NCI-H460 (cell line): ENCODE measurements at places on chromosomes 7 and 10.
A peak's percentile ranks its signal among the peaks of the same experiment; 100 is the strongest.

DNA sequence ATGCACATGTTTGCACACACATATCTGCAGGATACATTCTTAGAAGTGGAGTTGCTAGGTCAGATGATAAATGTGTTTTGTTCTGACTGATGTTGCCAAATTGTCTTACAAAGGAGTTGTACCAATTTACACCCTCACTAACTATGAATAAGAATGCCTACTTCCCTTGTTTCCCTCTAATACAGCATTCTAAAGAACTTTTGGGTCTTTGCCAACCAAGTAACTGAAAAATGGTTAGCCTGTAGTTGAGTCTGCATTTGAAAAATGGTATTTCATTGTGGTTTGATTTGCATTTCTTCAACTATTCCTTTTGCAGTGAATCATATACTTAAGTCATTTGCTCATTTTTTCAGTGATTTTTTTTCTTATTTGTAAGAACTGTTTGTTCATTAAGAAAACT is 48.4 kb downstream of the TMEM26 start:
- DNase-seq, result no peak

DNA sequence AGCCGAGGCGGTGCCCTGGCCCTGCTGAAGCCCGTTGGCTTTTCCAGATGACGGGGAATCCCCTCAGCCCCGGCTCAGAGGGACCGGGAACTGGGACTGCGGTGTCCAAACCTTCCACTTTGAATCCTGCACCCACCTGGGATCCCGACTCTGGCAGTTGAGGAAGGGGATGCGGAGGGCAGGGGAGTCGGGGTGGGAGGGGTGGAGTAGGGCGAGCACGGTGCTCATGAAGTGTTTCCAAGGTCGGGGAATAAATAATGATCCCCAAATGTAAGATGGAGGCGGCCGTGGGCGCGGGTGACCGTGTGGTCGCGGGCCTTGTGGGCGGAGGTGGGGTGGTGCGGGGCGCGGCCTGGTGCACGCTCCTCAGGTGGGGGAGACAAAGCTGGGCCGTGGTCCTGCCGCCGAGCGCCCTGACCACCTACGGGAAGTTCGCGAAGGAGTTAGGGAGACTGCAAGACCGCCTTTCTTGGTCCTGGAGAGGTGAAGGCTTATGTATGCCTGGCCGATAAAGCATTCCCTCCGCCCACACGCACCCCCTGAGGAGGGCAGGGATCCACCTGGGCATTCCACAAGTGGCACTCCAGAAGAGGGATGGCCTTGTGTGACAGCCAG is 1.4 kb downstream of the MTURN start:
- no peak for DNase-seq

GRCh38 chr10:128625926-128626325 is 499.7 kb upstream of the MKI67 start:
- no peak for DNase-seq

DNA sequence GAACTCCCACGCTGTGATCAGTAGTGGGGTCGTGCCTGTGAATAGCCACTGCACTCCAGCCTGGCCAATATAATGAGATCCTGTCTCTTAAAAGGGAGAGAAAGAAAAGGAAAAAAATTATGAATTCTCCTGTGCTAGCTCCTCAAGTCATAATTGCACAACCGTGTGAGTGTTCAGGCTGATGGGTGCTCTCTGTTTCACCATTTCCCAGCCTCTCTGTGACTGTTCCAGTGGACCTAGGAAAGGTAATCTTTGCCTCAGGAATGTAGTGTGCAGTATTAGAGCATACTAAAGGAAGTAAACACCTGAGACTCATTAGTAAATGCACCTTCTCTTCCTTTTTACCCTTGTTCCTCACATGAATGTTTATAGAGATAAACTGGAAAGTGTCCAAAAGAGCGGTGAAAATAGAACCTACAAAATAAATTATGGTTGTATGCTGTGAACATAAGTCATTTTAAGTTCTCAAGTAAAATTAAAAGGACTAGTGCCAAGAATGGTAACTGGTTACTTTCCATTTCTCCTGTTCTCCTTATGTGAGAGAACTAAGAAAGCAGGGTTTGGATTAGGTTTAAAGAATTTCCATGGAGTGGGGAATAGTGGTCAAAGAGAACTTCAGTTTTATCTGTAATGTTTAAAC is 42.7 kb downstream of the INPP5F start:
- DNase-seq, result no peak

GRCh38 chr10:125003146-125003900 is 61.4 kb downstream of the ZRANB1 start:
- no peak for DNase-seq

DNA sequence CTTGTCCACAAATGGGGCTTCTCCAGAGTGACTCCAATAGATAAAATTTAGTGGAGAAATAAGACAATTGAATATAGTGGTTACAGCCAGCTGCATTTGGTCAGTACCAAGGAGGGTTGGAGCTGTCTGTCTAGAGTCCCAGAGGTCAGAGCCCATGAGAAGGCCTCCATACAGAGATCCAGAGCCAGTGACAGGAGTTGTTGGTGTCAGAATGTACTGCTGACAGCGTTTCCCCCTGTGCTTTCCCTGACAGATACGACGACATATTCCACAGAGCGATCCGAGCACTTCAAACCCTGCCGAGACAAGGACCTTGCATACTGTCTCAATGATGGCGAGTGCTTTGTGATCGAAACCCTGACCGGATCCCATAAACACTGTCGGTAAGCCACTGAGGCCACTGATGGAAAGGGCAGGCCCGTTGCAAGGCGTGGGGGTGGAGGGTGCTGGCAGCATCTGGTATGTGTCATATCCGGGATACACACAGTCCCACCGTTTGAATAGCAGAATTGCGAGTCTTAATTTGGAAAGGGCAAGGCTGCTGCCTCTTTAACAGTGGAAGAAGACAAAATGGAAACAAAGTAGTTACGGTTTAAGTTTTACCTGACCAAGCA is 483.6 kb downstream of the NRG3 start:
- no peak for DNase-seq

- peak; percentile 25 for DNase-seq
Observed at GRCh38 chr10:119981826-119982225, 89.3 kb downstream of the SEC23IP start.

- DNase-seq, result no peak
Observed at GRCh38 chr7:112225006-112225405, 18.5 kb downstream of the ZNF277 start.

DNA sequence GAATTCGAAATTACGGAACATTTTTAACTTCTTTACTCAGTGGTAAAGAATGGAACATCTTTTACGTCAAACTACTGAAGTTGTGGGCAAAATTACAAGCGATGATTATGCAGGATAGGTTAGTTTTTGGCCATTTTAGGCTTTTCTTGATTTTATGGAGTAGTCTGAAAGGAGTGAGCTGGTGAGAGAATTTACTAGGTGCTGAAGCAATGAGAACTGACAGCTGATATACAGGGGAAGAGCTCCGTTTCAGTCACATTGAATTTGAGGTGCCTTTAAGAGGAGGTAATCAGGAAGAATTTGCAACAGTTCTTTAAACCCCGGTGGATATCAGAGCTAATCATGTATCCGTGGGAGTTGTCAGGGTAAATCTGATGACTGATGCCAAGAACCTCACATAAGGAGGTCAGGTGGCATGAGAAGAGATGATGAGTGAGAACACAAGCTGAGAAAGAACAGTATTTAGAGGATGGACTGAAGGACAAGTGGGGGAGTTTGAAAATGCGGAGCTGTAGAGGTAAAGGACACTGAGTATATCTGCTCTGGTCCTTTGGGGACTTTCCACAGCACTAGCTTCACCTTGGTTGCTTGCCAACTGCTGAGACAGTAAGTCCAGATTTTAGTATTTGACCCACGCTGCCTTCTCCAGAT is 104.3 kb downstream of the AHR start:
- no peak for DNase-seq

DNA sequence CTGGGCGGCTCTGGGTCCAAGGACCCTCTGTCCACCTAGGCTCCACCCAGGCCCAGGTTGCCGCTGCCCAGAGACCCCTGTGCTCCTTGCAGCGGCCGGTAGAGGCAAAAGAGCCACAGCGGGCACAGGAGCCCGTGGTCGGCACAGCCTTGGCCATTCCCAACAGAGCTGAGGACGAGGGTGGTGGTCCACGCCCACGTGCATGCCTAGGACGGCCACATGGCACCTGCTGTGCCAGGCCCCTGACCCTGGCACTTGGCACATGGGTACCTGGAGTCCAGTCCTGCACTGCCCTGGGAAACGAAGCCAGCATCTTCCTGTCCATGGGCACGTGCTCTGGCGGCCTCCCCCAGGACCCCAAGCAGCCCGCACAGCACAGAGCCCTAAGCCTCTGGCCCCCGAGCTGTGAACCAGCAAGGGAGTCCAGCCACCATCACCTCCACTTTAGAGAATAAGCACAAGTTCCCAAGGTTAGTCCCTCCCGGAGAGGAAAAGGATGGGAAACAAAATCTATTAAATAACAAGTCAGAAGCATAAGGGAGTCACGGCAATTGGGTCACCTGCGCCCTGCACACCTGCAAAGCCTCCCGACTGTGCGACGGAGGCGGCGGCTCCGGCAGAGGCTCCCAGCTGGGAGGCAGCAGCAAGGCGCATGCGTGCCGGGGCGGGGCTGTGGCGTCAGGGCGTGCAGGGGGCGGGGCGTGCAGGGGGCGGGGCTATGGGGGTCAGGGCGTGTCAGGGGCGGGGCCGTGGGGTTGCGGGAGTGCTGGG is 59.1 kb downstream of the STK32C start:
- DNase-seq, result peak; percentile 62

GRCh38 chr10:18659819-18660535 is 746 bp downstream of the ARL5B start:
- DNase-seq, result no peak

DNA sequence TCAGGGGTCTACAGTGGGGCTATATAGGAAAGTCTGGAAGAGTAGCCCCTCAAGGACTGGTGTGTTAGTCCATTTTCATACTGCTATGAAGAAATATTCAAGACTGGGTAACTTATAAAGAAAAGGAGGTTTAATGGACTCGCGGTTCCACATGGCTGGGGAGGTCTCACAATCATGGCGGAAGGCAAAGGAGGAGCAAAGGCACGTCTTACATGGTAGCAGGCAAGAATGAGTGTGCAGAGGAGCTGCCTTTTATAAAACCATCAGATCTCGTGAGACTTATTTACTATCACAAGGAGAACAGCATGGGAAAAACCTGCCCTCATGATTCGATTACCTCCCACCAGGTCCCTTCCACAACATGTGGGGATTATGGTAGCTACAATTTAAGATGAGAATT is 3.0 kb downstream of the FKBP14 start:
- no peak for DNase-seq

DNA sequence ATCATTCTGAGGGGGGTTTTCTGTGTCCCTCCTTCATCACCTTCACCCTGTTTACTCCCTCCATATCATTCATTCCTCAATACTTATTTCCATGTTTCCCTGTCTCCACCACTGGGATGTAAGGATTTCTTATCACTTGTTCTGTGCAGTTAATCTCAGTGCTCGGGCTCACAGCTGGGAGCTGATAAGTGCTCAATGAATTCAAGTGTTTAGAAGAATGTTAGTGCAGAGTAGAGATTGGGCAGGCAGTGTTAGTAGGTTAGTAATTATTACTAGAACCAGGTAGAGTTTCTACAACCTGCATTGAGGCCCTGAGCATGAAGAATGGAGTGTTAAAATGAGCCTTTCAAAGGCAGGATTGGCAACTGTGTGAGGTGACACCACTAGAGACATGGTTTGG is 458.1 kb downstream of the AUTS2 start:
- DNase-seq, result no peak

GRCh38 chr7:151725844-151726651 is 150.9 kb downstream of the PRKAG2 start:
- DNase-seq, result no peak

GRCh38 chr7:150375662-150376521 is 3.2 kb upstream of the ZNF775 start:
- no peak for DNase-seq

DNA sequence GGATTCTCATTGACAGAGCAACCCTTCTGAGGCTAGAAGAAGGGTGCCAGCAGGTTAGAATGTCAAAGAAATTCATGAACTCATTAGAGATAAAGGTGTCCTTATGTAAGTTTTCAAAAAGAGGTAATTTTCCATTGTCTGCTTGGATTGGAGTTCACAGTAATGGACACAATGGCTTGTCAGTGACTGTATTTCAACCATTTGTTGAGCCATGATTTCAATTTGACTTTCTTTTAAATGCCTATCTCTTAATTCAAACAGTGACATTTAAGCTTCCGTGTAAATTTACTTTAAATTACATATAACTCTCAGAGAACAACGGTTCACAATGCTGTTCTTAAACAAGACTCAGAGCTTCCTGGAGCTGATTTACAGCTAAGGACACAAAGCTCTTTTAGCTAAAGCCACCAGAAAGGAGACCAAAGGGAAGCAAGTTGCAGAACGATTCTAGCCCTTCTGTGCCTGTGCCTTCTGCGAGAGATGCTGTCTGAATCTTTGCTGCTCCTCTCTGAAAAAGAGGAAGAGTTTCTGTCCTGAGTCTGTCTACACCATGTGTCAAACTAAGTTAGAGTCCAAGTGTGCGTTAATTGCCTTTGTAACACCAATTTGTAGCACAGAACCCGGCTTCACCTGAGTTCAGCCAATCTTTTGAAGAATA is 42.2 kb upstream of the PFKP start:
- DNase-seq, result no peak

DNA sequence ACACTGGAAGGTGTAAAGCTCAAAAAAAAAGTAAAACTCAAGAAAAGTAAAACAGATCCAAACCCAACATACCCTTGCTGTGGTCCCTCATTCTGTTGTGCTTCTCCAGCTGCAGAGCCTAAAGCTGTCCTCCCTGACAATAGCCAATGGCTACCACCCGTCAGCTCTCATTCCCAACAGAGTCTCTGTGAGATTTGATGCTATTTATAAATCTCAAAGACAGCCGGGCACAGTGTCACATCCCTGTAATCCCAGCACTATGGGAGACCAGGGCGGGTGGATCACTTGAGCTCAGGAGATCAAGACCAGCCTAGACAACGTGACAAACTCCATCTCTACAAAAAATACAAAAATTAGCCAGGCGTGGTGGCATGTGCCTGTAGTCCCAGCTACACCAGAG is 116.0 kb downstream of the KMT2E start:
- no peak for DNase-seq

- DNase-seq, result no peak
Observed at GRCh38 chr10:78893217-78893616, 175.5 kb upstream of the ZMIZ1 start.

DNA sequence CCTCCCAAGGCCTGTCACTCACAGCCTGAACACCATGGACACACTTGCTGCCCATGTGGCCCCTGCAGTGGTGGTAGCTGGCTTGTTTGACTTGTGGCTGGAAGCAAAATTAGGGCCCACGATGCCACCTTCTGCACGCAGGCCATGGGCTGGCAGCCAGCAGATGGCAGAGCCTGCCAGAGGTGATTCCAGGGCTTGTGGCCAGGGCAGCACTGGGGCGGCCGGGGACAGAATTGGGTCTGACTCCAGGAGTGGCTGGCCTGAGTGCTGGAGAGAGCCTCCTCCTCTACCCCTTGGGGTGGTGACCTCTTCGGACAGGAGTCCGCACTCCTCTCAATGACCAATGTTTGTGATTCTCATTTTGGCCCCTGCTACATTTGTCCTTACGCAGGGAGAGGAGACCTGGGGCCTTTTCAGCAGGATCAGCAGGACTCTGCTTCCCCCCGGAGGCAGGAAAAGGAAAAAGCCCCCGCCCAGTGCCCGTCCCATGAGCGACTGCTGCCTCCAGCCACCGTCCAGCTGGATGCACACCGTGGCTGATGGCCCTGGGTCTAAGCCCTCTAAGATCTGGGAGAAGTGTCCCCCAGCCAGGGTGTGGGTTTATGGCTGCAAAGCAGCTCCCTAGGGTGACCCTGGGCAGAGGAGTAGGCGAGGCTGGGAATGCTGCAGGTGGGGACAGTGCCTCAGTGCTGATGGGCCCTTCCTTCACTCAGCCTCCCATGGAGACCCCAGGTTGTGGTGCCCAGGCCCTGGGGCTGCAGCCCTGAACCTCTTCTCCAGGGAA is 26.5 kb downstream of the DNAJB12 start:
- peak; percentile 88 for DNase-seq
